ENCODE measurements at places on chromosomes 1 and 21.

GRCh38 chr1:184881941-184882913, 92.1 kb downstream of the NIBAN1 start:
- peak; percentile 91 for DNase-seq

- DNase-seq: peak; percentile 65
These were observed 9.9 kb downstream of the SEC16B start for GRCh38 chr1:177959811-177960515.

DNA sequence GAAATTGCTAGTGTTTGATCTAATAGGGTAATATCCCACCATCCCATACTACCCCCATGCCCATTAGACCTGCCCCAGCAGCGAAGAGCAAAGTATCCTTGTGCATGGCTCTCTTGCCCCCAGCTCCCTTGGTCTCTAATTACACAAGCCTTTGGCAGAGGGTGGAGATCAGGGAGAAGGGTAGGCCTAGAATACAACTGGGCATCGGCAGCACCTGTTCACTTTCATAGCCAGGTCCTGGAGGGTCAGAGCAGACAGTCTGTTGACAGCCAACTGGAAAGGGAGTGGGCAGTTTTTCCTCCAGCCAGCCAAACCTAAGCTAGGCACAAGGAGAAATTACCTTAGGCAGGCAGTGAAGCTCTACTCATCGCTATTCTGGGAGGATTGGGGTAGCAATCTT, 2.7 kb upstream of the PIGC start:
- no peak for DNase-seq

- no peak for DNase-seq
These were observed 79.8 kb downstream of the OMA1 start for GRCh38 chr1:58466630-58467241.

- DNase-seq: peak; percentile 54
These were observed 18.5 kb downstream of the MIGA1 start for GRCh38 chr1:77797991-77798390.

- peak; percentile 47 for DNase-seq
These were observed 4.6 kb upstream of the FAM167B start for GRCh38 chr1:32242341-32242851.

GRCh38 chr1:56494306-56494705, 85.1 kb downstream of the PLPP3 start:
- DNase-seq: no peak

- DNase-seq: no peak
These were observed 100.8 kb upstream of the DNAH14 start for GRCh38 chr1:224828691-224829090.

DNA sequence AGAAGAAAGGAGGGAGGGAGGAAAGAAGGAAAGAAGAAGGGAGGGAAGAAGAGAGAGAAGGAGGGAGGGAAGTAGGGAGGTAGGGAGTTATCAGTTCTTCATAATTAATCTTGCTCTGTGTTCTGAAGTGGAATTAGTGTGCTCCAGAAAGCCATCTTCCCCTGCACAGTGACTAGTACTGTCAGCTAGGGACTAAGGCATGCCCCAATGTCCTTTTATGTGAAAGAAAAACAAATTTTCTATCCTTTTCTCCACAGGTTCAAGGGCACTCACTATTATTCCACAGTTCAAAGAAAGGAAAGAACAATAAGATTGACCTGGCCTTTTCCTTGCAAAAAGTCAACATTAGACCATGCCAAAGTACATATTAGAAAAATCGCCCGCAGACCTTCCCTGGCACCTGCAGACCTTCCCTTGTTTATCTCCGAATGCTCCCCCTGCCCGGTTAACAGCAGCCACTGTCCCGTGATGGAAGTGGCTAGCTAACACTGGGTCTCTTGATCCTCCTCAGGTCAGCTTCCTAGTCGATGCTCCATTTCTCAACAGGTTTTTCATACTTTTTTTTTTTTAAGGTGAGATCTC, 107.2 kb upstream of the EDEM3 start:
- no peak for DNase-seq

DNA sequence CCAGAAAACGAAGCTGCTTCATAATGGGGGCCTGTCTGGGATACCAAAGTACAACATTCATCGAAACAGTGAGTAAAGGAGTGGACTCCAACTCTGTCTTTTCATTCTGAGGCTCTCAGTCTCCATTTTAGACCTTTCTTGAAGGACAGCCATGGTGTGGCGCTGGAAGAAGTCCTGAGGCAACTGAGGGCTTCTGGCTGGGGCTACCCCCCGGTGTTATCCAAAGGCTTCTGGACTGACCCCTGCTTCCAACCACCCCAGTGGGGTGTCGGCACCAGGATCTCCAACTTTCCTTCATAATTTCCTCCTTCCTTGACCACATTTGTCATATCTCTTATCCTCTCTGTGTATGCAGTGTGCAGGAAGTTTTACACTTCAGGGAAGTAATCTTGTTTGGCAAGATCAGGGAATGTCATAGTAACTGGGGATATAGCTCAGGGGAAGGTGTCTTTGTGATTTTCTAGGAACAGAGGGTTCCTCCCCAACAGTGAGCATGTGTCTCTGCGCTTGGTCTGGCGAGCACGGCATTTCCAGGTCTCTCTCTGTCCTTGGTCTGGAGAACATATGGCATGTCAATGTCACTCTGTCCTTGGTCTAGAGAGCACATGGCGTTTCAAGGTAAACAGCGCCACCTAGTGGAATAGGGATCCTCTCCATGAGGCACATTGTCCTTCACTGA, 19.4 kb upstream of the BSDC1 start:
- DNase-seq: peak; percentile 82
